Stimulated activated CD4-positive, alpha-beta T cell treated with anti-CD3 and anti-CD28 coated beads, Interleukin-2, amount 100 ng/mL, for 24 hours (primary cell): ENCODE measurements at places on chromosomes 1 and 21.

GRCh38 chr1:109879881-109880525 lies 30.6 kb upstream of the CSF1 start:
- no peak for DNase-seq

DNA sequence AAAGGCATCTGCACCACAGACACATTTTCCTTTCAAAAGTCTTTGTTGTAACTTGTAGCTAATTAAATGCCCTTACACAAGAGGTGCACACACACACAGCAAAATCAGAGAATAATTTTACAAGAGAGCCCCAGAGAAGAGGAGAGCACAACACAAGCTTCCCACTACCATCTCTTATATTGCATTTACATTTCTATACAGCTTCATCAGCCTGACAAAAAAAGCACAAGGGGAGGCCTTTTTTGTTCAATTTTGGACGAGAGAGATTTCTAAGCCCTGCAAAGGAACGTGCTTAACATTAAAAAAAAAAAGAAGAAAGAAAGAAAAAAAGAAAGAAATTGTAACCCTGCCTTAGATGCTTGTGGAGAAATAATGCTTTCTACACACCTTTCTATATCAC lies 17.1 kb upstream of the ESRRG start:
- DNase-seq, result no peak

- no peak for DNase-seq
Measured at GRCh38 chr1:3073186-3073488, 4.1 kb downstream of the PRDM16 start.

GRCh38 chr21:31509194-31510017 lies 150.1 kb upstream of the SOD1 start:
- DNase-seq, result peak; percentile 88

- no peak for DNase-seq
Measured at GRCh38 chr1:115181231-115181630, 91.9 kb upstream of the TSPAN2 start.

DNA sequence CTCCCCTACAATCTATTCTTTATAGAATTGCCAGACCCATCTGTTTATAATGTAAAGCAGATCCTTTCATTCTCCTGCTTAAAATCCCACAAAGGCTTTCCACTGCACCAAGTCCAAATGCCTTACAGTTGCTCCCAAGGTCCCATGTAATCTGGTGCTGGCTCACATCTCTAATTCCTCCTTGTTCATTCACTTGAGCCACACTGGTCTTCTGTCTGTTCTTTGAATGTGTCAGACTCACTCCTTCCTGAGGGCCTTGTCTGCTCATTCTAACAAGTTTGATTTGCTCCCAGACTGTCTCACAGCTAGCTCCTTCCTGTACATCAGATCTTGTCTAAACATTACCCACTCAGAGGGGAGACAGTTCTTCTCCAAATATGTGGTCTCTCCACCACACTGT lies 38.9 kb downstream of the ALG14 start:
- DNase-seq, result no peak

DNA sequence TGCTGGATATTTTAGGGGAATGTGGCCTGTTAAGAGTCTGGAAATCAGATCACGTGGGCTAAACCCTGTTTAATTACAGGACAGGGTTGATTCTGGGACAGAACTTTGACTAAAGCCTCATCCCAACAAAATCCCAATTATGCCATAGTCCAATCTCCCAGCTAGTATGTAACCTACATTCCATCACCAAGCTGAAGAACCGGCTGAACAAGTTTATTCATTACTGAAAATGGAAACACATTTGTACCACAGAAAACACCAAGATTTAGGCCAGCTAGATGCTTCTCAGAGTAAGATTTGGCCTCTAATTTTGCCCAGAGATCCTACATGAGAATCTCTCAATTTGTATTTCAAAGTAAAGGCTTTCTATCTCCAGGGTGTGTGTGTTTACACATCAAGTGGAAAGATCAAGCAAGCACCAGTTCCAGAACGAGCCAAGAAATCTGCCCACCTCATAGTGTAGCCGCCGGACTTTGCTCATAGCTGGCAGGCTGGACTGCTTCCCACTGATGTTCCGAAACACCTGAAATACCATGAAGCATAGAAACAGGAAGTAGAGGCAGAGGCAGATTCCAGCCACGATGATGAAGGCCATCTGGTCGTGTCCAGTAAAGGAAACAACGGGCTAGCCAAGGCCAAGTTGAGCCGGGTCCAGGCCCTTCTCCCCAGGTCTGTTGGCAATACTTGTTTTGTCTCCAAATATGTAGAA lies 86.8 kb downstream of the WLS start:
- DNase-seq, result no peak

DNA sequence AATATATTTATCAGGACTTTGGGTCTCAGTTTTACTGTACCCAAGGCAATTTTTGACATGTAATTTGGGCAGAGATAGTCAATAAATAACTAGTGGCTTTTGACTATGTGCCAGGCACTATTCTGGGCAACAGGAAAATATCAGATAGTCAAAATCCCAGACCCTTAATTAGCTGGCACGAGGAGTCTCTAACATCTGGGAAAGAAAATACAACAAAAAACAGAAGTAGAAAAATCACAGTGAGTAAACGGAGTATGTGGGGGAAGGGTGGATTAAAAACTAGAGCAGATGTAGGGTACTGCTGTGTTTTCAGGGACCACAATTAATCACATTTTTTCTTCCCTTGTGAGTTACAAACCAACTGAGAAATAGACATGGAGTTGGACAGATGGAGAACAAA lies 217.8 kb downstream of the NCAM2 start:
- no peak for DNase-seq

DNA sequence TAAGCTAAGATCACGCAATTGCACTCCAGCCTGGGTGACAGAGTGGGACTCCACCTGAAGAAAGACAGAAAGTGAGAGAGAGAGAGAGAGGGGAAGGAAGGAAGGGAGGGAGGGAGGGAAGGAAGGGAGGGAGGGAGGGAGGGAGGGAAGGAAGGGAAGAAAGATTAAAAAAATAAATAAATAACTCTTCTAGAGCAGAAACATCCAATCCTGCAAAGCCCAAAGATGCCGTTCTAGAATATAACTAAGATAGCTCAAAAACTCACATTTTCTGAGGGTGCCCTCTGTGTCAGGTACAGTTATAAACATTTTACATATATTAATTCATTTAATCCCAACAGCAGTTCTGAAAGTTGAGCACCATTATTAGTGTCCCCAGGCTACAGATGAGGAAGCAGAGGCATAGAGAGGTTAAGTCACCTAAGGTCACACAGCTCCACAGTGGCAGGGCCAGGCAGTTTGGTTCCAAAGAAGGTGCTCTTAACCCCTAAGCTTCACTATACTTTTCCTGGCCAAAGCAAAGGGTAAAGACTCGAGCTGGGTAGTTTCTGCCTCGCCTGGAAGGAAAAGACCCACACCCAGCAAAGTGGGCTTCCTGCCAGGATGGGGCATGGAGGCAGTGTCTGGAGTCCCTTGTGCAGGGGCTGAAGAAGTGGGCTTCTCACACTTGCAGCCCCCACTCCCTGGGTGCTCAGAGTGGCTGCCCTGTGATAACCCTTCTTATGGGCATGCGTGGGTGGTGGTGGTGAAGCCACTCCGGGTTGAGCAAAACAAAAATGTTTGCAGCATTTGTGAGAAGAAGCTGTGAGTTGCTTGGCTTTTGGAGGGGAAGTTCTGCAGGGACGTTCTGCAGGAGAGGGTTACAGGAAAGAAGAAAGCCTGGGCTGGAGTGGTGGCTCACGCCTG lies 7.9 kb upstream of the PIK3CD start:
- no peak for DNase-seq

- DNase-seq, result no peak
Measured at GRCh38 chr1:235078480-235079381, 49.9 kb downstream of the TOMM20 start.
